T-helper 2 cell (primary cell): ENCODE measurements at places on chromosomes 12 and 14.

GRCh38 chr12:130839770-130840404 lies 837 bp upstream of the STX2 start:
- no peak for DNase-seq

GRCh38 chr12:121190523-121191031 lies 19.4 kb upstream of the P2RX4 start:
- no peak for DNase-seq

GRCh38 chr12:14878488-14878887 lies 7.2 kb downstream of the MGP start:
- no peak for DNase-seq

- DNase-seq = no peak
Observed at GRCh38 chr14:76396714-76397187, 20.8 kb downstream of the ESRRB start.

DNA sequence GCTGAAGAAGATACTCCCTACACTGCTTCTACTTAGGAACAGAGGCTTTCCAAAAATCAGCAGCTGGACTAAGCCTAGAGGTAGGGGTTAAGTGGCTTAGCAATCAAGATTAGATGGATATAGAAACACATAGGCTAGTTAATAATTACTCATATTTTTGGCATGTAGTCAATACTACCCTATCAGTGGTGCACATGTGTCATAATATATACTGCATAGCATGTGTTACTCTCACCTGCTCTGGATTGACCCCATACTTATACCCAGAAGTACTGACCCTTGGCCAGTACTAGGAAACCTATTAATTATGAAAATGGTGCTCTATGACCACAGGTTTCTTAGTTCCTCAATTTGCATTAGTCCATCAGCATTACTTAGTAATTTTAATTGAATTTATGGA lies 528.4 kb upstream of the LMO3 start:
- DNase-seq = no peak

- DNase-seq = no peak
Observed at GRCh38 chr12:107847830-107848229, 73.3 kb downstream of the ASCL4 start.

DNA sequence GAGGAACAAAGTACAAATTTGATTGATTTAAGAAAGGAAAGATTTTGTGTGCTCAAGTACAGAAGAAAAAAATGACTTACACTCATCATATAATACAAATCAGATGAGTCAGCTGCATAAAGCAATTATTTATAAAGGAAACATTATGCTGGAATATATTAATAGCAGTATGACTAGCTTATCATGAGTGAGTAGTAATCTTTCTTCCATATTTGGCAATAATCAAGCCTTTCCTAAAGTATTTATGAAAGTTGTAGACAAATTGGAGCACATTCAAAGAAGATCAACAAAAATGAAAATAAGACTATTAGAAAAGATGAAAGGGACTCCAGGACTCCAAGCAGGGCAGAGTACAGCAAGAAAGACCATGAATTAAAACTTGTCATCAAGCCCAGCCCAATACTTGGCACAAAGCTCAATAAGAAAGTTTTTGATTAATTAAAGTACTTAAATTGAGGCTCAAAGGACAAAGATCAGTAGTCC lies 32.8 kb downstream of the CCER1 start:
- DNase-seq = no peak

GRCh38 chr12:90974286-90974685 lies 19.3 kb upstream of the CCER1 start:
- no peak for DNase-seq

- no peak for DNase-seq
Observed at GRCh38 chr12:108328420-108328819, 10.7 kb downstream of the CMKLR1 start.

GRCh38 chr12:77122661-77123060 lies 57.3 kb upstream of the E2F7 start:
- no peak for DNase-seq

DNA sequence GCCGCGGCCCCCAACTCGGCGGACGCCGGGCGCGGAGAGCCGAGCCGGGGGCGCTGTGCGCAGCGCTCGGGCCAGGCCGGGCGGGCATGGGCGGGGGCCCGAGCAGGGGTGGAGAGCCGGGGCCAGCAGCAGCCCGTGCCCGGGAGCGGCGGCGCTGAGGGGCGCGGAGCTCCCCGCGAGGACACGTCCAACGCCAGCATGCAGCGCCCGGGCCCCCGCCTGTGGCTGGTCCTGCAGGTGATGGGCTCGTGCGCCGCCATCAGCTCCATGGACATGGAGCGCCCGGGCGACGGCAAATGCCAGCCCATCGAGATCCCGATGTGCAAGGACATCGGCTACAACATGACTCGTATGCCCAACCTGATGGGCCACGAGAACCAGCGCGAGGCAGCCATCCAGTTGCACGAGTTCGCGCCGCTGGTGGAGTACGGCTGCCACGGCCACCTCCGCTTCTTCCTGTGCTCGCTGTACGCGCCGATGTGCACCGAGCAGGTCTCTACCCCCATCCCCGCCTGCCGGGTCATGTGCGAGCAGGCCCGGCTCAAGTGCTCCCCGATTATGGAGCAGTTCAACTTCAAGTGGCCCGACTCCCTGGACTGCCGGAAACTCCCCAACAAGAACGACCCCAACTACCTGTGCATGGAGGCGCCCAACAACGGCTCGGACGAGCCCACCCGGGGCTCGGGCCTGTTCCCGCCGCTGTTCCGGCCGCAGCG lies 639 bp downstream of the FZD10 start:
- DNase-seq = no peak

- DNase-seq = no peak
Observed at GRCh38 chr12:122130150-122130549, 43.9 kb downstream of the IL31 start.

DNA sequence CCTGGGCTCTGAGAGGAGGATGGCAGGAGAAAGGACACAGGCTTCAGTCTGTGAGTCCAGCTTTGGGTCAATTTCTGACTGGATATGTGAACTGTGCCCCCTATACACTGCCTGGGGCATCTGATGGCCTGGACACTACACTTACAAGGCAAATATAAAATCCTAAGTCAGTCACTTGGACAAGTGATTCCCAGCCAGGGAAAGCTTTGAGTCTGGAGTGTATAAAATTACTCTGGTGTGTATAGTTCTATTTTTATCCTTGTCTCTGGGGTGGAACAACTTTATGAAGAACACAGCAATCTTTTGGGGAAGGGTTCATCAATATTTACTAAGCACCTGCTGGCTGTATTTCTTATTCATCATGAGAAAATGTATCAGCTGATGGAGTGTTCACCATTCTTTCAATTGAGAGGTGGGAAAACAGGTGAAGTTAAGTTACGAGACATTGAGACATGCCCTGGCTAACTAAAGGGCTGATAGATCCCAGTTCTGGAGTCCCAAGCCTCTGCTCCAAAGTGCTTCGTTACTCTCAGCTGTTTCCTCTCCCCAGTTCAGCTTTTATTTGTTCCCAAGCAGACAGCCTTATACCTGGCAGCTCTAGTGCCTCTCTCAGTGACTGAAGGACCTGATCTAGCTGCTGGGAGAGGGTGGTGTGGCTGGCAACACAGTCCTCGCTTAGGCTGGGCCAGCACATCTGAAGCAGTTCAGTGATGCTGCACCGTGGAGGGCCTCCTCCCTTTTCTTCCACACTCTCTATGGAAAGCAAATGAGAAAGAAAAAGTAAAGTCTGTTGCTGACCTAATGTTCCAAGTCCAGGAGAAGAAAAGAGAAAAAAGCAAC lies 30.9 kb downstream of the ZFYVE26 start:
- no peak for DNase-seq

DNA sequence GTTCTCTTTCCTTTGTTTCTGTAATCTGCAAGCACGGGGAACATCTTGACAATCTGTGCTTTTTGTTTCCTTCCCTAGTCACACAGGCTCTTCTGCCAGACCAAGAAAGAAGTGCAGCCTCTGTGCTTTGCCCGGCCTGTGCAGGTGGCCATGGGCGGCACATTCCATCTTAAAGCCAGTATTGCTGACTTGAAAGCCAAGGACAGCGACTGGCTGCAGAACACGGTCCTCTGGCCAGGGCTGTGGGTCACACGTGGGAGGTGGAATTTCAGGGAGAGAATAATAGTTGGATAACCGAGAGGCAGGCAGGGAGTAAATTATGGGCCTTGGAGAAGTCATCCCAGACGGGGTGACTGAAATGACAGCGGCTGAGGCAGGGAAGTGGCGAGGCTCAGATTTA lies 24.8 kb downstream of the FNTB start:
- DNase-seq = no peak

DNA sequence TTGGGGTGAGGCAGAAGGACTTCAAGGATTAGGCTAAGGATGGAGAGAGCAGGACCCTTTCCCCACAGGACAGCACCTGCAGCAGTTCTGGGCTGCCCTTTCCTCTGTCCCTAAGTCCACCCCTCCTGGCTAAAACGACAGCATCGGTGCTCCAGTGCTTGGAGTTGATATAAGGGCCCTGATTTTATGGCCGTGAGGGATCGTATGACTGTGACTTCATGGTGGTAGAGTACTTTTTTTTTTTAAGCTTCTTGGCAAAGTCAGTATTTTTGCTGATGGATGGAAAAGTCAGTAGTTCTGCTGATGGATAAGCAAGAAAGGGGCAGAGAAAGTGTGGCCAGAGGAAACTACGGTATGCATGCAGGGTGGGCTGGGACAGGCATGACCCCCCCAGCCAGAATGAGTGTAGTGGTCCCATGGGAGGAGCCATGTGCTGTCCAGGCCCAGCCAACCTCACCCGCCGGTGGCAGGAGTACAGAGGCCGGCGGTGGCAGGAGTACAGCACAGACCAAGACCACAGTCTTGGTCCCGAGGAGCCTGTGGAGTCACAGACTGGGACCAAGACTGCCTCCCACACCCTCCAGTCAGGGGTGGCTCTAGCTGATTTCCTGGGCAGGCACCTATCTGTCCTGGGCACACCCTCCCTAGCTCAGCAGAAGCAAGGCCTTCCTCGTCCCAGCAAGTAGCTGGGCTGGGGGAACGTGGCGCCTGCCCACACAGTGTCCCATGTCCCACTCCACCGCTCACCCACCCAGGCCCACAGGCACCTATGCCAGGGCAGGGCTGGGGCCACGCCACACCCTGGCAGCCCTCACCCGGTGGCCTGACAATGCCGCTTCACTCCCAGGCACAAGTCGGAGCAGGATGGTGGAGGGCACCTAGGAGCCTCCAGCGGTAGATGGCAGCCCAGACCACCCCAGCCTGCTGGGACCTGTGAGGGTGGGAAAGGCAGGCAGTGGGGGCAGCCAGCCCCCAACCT lies 46.3 kb downstream of the CCDC88C start:
- no peak for DNase-seq

- no peak for DNase-seq
Observed at GRCh38 chr12:109459247-109459646, 17.9 kb downstream of the KCTD10 start.

DNA sequence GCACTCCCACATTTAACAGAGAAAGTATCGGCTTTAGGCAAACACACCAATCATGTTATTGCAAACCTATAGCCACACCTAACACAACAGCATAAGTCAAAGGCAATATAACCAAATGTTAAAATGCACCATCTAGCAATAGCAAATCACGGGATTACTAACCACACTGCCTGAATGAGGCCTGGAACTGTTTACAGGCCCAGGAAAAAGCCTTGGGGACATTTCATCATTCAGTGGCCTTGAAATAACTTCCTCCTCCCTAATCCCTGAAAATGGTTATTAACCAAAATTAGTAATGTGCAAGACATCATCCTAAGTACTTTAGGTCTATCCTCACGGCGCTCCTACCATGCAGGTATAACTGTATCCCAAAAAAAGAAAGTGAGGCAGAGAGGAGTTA lies 2.3 kb downstream of the GALC start:
- no peak for DNase-seq

GRCh38 chr12:89343127-89343526 lies 9.2 kb downstream of the DUSP6 start:
- no peak for DNase-seq

DNA sequence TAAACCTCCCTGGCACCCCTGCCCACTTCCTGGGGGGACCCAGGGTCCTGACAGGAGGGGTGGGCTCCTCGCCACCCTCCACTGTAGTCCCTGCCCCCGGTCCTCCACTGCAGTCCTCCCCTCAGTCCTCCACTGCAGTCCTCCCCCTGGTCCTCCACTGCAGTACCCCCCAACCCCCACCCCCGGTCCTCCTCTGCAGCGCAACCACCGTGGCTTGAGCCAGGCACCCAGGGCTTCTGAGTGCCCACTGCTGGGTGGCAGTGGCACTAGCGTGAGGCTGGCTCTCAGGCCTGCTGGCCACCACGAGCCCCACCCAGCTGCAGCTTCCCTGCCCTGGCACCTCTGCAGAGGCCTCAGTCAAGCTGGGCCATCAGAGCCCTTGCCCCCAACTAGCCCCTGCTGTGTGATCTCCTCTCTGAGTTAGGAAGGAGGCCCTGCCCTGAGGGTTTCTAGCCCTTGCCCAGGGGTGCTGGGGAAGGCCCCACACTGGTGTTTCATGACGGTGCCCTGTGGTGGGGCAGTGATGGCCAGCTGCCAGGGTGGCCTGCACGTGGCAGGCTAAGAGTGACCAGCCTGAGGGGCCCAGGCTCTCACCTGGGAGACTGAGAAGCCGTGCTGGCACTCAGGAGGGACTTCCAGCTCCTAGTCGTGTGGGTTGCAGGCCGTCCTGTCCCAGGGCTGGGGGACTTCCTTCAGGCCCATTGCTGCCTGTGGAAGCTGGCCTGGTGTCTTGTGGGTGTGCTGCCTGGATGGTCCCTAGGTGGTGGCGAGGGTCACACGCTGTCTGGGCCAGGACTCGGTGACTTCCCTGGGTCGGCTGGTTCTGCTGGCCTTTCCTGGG lies 9.7 kb downstream of the CEP170B start:
- no peak for DNase-seq

- DNase-seq = no peak
Observed at GRCh38 chr12:80041071-80041470, 58.3 kb upstream of the OTOGL start.

GRCh38 chr12:12645485-12645884 lies 33.8 kb downstream of the CREBL2 start:
- no peak for DNase-seq
